Left cardiac atrium (tissue), 4 donors: ENCODE measurements at places on chromosomes 12 and 14.

DNA sequence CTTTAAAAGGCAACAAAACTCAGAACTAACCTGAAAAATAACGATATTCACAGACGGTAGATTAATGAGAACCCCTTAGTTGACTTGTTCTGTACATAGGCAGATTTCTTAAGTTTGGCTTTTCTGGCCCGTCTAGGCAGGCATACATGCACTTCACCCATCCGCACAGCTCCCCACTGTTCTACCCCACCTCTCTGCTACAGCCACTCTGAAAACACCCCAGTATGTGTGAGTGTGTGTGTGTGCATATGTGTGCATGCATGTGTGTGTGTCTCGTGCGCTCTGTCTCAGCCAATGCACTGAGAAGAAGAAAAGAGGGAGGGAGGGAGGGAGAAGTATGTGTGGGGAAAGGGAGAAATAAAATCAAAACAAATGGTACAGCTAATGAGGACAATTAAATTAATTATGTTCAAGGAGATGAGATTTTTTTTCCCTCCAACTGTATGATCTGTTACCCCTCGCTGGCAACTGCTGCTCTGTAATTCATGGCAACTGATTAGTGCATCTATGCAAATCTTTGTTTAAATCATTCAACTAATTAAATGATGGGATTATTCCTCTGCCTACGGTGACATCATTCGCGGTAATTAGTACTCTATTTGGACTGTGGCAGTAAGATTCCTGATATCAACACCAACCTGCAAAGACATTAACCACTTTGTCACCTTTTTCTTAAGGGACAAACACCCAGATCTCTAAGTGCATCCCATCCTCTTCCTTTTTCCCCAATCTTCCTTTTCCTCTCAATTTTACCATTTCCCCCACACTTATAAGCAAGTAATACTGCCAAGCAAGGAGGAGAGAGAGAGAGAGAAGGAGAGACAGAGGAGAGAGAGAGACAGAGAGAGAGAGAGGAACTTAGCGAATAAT, 2.2 kb upstream of the LMO3 start:
- DNase-seq = no peak

DNA sequence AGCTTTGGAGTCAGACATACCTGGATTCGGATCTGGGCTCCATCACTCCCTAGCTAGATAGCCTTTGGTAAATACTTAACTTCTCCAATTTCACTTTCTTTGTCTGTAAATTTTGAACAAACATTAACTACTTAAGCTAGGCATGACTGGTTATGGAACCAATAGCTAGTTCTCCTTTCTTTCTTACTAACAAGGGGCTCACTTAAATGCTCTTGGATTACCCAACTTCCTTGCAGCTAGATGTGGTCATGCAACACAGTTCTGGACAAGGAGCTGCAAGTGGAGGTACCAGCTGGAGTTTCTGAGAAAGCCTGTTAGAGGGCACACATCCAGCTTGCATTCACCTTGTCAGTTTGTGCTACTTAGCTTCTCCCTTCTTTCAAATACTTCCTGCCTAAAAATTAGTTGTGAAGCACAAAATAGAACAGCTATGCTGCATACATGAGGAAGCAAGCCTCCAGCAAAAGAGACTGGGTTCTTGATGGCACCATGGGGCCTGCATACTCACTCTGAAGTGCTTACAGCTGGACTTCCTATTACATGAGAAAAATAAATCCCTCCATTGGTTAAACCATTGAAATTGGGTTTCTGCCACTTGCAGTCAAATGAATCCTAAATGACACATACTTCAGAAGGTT, 210.1 kb upstream of the EEA1 start:
- DNase-seq = no peak

- DNase-seq = no peak
These were observed 35.4 kb downstream of the NOC4L start for GRCh38 chr12:132179431-132180362.

- DNase-seq = no peak
These were observed 409.7 kb downstream of the EGLN3 start for GRCh38 chr14:33541171-33541570.

DNA sequence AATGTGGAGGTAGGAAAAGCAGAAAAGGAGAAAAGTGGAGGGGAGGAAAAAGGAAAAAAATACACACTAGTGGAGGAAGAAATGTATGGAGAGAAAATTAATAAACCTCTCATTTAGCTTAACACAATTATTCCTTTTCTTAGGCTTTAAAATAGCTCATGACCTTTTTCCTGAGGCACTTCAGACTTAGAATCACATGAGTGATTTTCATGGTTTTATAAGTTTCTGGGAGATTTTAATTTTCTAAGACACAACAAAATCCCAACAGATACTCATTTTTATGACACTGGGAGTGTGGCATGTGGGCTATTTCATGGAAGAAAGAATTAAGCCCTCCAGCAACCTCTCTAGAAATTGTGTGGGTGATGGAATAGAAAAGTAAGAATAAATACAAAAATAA, 214.7 kb downstream of the CPNE8 start:
- DNase-seq = no peak

GRCh38 chr14:61677479-61677878, 17.8 kb upstream of the HIF1A start:
- no peak for DNase-seq

GRCh38 chr14:52661314-52661713, 34.0 kb downstream of the ERO1A start:
- no peak for DNase-seq

GRCh38 chr14:80278293-80279023, 67.2 kb upstream of the DIO2 start:
- DNase-seq = peak; percentile 44

GRCh38 chr12:106311139-106311538, 8.6 kb downstream of the TCP11L2 start:
- no peak for DNase-seq

DNA sequence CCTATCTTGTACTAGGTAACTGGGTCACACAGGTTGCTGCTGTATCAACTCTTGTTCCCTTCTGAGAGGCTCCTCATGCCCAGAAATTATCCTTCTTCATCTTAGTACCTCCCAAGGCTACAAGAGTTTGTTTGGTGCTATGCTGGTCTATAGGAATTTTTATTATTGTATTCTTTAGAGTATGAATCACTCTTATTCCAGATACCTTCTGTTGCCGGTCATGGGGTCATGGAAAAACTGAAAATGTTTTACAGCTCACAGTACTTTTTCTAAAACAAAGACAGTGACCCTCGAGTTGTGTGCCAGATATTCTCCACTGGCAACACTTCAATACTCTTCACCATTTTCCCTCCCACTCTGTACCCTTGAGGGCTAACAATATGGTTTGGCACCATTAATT, 1598.0 kb upstream of the TMEM132C start:
- no peak for DNase-seq

- no peak for DNase-seq
These were observed 39.5 kb downstream of the SCARB1 start for GRCh38 chr12:124824195-124824594.

DNA sequence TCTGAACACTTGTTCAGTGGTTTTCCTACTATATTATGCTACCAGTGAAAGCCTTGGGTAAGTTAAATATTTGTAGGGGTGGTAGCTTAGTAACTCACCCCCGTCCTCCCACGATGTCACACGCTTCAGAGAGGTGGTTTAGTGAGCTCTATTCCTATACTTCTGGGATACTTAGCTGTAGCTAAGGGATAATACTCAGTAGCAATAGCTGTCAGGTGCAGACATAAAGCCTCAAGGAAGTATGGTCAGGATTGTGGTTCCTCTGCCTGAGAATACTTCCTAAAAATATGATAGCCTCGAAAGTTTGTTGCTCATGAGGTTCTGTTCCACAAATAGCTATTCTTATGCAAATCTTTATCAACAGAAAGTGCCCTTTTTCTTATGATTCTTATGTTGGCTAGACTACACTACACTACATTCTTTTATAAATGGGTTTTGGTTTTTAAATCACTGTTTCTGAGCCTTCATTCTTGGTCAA, 11.9 kb downstream of the DLST start:
- DNase-seq = no peak

- no peak for DNase-seq
These were observed 48.8 kb upstream of the SLCO1C1 start for GRCh38 chr12:20646239-20646827.

DNA sequence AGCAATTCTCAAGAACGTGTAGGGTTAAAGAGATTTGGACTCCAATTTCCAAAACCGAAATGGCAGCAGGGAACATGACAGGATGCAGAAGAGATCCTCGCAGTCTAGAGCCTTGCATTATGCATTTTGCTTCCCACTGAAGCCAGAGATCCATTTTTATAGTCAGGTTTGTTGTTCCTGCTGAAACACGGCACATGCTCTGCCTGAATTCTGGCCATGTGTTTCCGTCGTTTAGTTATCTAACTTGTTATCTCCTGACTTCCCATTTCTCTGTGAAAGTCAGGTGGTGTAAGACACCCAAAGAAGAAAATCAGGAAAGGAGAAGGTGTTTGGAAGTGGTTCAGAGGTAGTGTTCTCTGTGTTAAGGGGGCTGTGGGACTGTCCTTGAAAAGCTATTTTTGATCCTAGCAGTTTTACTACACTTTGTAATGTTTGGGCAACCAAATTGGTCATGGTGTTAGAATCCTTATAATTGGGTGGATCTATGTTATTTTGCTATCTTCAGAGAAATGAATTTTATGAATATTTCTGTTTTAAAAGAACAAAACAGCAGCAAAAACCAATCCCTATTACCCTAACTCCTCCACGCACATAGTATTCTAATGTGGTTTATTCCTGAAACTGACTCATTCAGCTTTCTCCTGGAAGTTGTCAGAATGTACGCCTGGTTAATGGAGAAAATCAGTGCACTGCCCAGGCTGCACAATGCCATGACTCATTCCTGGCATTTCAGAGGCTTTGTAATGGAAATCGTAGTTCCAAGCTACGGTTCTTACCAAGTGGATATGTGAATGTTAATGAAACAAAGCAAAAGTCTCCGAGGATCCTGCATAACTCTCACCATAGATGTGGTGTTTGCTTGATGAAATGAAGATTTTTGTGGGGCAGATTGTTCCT, 110.1 kb downstream of the SAMD4A start:
- no peak for DNase-seq

DNA sequence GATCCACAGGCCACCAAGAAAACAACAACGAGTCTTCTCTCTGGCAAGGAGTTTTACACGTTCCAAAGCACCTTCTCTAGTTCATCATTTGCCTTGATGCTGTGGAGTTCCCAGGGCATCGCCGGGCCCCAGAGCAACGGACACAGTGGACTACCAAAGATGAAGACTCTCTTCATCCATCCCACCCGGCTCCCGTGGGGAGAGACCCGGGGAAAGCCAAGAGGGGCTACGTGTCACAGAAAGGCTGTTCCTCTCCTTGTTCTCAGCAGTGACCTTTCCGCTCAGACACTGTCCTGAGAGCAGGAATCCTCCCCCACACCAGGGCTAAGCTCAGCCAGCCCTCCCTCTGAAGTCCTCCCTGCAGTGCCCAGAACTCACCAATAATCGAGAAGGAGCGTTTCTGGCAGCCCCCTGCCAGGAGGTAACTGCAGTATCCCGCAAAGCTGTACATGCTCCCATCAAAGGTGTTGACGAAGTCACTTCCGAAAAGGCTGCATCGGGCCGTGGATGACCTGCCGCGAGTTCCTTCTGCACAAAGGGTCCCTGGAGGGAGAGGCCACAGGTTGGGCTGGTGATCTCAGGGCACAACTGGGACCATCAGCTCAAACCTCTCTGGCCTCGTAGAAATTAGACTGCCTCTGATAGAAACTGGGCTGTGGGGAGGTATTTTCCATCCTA, 3.5 kb downstream of the VWF start:
- DNase-seq = no peak

- DNase-seq = no peak
These were observed 37.2 kb upstream of the RMST start for GRCh38 chr12:97425380-97425779.

DNA sequence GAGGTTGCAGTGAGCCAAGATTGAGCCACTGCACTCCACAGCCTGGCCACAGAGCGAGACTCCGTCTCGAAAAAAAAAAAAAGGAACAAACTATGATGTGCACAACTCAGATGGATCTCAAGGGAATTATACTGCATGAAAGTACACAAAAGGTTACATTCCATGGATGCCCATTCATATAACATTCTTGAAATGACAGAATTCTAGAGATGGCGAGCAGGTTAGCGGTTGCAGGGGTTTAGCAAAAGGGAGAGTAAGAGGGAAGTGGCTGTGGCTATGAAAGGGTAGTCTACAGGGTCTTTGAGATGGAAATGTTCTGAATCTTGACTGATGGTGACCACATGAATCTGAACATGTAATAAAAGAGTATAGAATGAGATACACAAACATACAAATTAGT, 49.7 kb downstream of the CKB start:
- DNase-seq = no peak

- peak; percentile 98 for DNase-seq
These were observed at the start of gene LTBR for GRCh38 chr12:6383572-6384498. LTBR (plus strand) TSS chr12:6384162; CDS start chr12:6384359, 197 bp downstream.

- no peak for DNase-seq
These were observed 814 bp downstream of the ANKRD13A start for GRCh38 chr12:109999983-110000505.

- no peak for DNase-seq
These were observed 35.3 kb downstream of the CFAP251 start for GRCh38 chr12:121953695-121954094.

DNA sequence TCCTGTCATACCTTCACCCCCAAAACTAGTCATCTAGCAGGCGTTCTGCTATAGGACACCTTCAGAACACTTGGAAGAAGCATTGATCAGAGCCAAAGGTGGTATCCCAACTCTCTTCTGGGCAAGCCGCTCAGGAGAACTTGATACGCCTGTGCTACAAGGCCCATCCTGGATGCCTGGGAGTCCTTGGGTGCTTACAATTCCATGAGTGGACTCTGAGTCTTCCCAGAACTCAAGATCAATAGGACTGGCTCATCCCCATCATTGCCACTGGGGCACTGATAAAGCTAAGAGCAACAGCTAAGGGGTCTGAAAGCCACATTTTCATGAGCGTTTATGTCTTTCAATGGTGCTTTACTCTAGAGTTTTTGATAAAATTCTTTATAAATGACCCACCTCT, 1.9 kb downstream of the SPTB start:
- DNase-seq = no peak

DNA sequence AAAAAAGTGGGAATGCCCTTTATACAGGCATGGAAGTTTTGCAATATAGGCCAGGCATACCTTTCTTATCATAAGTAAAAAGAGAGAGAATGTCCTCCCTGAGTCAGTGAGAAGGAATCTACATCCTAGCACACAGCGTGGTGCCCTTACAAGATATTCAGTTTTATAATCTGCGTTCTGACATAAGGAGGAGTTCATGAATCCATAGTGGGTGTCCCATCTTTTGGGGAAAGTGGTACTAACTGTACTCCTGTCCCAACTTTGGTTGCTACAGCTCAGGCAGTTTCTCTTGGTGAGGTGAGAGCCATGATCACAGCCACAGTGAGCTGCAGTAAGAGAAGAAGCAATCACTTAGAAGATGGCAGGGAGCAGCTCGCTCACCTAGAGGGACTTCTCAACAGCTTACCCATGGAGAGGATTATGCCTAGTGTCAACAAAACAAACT, 332.9 kb downstream of the BCAT1 start:
- no peak for DNase-seq

DNA sequence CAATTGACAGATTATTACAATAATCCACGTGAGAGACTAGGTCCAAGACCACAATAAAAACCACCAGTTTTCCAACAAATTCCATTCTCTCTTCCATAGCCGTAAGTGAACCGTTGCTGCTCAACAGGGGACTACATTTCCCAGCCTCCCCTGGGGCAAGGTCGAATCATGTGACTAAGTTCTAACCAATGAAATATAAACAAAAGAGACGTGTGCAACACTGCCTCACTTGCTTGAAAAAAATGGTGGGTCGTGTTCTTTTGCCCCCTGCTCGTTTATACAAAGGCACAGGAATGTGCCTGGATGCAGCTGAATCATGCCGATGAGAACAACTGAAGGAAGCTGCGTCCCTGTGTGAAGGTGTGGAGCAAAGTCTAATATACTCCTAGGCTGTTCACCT, 51.1 kb downstream of the HSPB8 start:
- peak; percentile 71 for DNase-seq

- no peak for DNase-seq
These were observed 472.0 kb upstream of the TBX3 start for GRCh38 chr12:115155665-115156645.
